ENCODE measurements at places on chromosomes 11 and 22.

DNA sequence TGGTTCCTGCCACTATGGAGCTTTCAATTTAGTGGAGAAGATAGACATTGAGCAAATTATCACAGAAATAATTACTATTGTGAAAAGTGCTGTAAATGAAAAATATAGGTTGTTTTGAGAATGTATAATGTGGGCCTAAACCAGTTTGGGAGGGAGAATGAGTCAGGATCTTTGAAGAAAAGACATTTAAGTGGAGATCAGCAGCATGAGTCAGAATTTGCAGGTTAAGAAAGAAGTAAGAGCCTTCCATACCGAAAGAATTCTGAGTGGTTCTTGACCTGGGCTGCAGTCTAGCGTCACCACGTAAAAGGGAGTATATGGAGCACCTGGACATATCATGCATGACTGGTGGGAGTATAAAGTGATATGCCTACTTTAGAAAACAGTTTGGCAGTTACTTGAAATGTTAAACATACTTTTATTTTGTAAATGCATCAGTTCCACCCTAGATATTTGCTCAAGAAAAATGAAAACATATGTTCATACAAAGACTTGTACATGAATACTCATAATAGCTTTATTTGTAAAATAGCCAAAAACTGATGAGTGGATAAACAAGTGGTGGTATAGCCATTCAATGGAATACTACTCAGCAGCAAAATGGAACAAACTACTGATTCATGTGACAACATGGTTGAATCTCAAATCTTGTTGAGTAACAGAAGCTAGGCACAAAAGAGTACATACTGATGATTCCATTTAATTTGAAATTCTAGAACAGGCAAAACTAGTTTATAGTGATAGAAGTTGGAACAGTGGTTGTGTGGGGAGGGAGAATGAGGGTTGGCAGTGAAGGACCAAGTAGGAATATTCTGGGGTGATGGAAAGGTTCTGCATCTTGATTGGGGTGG, 99.2 kb downstream of the STIM1 start:
- no peak for DNase-seq

GRCh38 chr11:68457898-68458249, 2.7 kb upstream of the PPP6R3 start:
- no peak for DNase-seq

DNA sequence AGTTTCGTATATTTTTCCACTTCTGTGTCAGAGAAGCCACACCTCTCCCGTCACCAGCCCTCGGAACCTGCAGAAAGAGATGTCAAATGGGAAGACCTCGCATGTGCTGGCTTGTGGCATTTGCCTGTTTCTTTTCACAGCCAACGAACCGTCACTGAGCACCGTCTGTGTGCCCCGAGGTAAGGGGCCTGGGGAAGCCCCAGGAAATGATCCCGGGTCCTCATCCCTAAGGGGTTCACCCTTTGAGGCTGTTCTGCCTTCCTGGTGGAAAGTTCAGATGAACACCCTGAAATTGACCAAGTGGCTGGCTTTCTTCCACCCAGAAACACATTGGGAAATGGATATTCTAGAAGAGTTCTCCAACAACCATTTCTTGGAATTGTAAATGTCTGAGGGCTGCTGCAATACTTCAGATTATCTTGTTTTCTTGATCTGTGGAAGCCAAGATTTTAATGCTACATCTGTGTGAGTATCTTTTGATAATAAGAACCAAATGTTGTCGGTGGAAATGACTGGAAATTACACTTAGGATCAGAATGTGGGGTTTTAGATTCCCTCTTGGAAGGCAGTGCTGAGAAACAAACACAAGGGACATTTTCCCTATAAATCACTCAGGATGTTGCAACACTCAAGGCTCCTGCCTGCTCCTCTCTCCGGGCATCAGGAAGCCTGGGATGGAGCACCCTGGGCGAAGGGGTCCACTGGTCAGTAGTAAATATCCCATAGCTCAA, 37.6 kb downstream of the RIBC2 start:
- no peak for DNase-seq

- DNase-seq, result no peak
These were observed 388.4 kb downstream of the BUD13 start for GRCh38 chr11:116384407-116384806.

DNA sequence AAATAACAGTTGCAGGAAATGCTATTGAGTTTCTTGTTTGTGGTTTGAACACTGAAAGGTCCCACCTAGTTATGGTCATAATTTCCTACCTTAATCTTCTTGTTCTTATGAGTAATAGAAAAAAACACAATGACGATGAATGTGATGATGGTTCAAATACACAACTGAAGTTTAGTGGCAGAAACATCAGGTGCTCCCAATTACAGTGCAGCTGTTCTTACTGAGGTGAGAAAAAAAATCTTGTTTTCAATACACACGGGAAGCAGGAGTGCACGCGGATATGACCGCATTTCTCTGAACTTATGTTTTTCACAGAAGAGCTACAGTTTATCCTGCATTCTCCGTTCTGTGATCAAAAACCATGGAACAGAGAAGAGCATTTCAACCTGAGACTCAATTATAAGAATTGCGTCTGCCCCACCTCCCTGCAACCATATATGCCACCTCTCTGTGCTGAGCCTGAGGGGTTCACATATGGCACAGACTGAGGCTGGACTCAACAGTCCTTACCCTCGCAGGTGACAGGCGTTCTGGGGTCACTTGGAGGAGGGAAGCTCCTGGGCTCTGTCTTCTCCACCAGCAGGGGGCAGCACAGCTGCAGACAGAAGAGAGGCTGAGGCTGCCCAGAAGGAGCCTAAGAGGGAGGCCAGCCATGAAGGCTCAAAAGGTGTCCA, 99.7 kb upstream of the IGLL5 start:
- DNase-seq, result peak; percentile 66

DNA sequence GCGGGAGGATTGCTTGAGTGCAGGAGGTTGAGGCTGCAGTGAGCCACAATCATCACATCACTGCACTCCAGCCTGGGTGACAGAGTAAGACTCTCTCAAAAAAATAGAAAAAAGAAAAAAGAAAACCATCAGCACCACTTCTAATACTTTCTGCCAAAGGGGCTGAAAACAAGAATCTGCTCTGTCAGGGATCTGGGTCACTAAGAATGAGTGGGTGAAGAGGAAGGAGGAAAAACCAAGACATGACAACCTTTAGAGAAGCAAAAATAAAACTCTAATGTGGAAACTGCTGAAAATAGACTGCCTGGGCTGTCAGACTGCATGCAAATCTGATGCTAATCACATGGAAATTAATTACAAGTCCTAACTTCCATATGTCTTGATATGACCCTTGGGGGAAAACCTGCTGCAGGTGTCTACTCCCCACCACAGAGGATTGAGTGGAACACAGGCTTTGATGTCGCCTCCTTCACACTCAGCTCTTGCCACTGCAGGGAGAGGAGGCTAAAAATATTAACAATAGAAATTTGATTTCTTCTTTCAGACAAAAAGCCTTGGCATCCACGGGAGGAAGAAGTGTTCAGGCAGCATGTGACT, 62.5 kb upstream of the CRTAM start:
- DNase-seq, result no peak

GRCh38 chr22:20432244-20432686, 5.4 kb downstream of the SCARF2 start:
- DNase-seq, result no peak

GRCh38 chr22:37427135-37427710, at the start of gene ELFN2:
ELFN2 (minus strand) TSS chr22:37427479; CDS start chr22:37375534, 51,945 bp downstream.
- DNase-seq, result no peak

GRCh38 chr11:11167806-11168205, 185.2 kb downstream of the CSNK2A3 start:
- no peak for DNase-seq

- DNase-seq, result no peak
These were observed 84.3 kb downstream of the ARL14EP start for GRCh38 chr11:30406978-30407762.

DNA sequence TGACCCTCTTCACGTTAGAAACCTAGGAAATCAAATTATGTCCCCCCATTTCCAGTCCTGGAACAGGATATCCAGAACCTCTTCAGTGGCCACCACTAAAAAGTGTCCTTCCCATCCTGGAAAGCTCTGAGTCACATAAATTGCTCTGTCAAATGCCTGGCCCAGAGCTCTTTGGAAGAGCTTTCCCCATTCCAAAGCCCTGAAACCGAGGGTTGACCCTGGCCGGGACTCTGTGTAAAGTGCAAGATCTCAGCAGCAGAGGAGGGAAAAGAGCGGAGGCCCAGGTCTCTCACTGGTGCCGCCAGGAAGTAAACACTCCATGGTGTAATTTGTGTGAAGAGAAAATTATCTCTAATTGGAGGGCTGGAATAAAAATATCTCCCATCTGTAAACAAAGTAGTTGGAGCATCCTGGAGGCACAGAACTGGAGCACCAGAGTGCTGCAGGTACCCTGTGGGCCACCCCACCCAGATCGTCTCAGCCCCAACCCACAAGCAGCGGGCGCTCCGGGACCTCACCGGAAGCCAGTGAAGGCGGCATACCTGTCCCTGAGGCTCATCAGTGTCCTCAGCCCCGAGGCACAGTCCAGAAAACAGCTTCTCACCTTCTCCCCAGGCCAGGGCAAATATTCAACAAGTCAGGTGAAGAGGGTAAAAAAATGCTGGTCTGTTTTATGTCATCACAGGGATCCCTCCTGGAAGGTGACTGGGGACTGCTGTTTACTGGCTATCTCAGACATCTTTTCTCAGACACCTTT, 4.7 kb upstream of the JAM3 start:
- no peak for DNase-seq

GRCh38 chr11:11397036-11397415, 44.0 kb upstream of the CSNK2A3 start:
- no peak for DNase-seq

- no peak for DNase-seq
These were observed 204.6 kb downstream of the DBX1 start for GRCh38 chr11:19955660-19956059.

GRCh38 chr11:8477151-8477550, 116.9 kb downstream of the STK33 start:
- no peak for DNase-seq

- no peak for DNase-seq
These were observed 629 bp downstream of the TTLL8 start for GRCh38 chr22:50057278-50058060.

DNA sequence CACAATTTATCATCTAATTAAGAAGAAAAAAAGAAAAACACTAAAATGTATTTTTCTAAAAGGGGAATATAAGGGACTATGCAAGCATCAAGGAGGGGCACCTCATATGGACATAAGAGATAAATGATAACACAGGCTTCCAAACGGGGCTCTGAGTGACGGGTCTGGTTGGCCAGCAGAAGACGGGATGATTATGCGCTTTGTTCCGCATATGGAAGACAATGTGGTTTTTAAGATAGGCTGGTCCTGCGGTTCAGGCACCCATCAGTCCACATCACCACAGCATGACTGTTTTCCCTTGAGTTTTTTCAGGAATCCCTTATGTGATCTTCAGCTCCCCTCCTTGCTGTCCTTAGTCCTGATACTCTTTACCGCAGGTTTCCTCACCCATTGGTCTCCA, 404.6 kb downstream of the OPCML start:
- no peak for DNase-seq

DNA sequence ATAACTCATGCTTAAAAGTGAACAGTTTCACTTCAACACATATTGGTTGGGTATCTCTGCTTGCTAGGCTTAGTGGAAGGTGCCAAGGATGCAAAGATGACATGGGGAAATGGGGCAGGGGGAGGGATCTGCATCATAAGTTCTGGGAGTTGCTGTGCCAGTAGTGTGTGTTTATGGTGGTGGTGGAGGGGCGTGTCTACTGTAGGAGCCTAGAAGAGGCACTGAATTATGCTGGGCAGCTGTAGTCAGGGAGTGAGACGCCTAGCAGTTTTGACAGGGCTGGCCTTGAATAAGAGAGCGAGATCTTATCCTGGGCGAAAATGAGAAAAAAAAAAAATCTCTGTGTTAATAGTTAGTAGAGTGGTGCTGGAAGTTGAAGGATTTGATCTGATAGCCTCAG, 3.0 kb downstream of the ELMOD1 start:
- DNase-seq, result no peak

GRCh38 chr11:117898059-117898458, 21.6 kb upstream of the FXYD6 start:
- no peak for DNase-seq

GRCh38 chr22:25192406-25192805, 7.3 kb upstream of the CRYBB3 start:
- no peak for DNase-seq

DNA sequence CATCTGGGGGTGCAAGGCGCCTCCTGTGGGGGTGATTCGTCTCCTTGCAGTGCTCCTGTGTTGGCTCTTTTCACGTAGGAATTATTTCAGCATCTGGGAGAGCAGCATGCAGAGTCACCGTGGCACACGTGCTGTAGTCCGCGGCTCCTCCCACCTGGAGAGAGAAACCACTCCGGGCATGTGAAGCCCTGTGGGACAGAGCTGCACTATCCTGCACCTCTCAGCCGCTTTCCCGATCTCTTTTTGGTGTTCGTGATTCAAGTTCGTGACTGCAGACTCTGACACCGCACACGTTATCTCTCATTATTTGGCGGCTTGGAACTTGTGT, 394.6 kb downstream of the TBC1D22A start:
- no peak for DNase-seq

- no peak for DNase-seq
These were observed 1.7 kb upstream of the RCOR2 start for GRCh38 chr11:63918507-63919191.

GRCh38 chr11:59172345-59173079, 580 bp downstream of the DTX4 start:
- DNase-seq, result peak; percentile 69

DNA sequence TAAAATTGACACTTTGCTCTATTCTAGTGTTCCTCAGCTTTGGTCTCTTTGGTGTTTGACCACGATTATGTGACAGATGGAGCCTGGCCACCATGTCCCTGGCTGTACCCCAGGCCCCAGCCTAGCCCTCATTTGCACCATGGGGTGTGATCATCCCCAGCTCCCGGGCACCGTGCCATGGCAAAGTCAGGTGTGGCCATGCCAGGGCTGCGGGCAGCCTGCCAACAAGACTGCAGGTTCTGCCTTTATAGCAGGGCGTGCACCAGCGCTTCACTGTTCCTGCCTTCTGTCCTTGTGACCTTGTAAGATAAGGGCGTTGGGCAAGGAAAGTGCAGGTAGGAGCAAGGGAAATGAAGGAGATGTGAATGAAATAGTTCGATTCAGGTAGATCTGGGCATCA, 22.4 kb upstream of the APOBEC3A start:
- DNase-seq, result no peak

GRCh38 chr11:118853678-118854077, 30.0 kb upstream of the CXCR5 start:
- no peak for DNase-seq

GRCh38 chr22:49137206-49137840, 690.4 kb downstream of the BRD1 start:
- no peak for DNase-seq

GRCh38 chr11:4994551-4994950, at the start of gene OR51L1:
OR51L1 (plus strand) TSS chr11:4994851; CDS start chr11:4998983, 4,132 bp downstream.
- no peak for DNase-seq

DNA sequence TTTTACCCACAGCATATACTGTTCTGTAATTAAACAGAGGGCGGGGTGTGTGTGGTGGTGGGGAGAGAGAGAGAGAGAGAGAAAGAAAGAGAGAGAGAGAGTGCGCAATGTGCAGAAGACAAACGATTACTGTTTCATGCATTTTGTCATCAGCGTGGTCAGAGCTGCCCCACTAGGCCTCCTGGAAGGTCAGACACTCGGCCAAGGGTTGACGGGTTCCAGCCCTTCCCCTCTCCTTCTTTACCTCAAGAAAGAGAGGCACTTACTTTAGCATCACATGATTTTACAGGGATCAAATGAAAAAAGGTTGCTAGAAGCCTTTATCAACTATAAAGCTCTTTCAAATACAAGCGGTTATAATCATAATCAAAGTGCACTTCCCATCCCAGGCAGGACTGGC, 269.2 kb upstream of the SORL1-AS1 start:
- DNase-seq, result no peak
